Hippocampal formation (tissue), 2 donors: ENCODE measurements at places on chromosomes 6 and 20.

DNA sequence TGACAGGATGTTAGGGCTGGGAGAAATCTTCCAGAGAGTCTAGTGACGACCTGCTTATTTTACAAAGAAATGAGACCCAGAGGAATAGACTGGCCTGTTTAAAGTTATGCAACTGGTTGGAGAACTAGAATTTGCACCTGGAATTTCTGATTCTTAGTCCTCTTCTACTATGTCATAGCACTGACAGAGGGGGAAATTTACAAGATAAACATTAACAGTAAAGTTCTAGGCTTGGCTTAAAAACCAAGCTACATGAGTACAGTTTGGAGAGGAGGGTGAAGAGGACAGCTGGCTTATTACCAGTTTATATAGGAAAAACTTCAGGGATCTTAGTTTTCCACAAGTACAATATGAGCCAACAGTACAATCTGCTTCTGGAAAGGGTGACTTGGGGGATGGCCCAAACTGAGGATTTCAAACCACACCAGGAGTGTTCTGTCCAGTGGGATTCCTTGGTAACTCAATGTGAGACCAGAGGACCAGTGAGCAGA, 269.6 kb downstream of the CD109 start:
- DNase-seq = no peak

DNA sequence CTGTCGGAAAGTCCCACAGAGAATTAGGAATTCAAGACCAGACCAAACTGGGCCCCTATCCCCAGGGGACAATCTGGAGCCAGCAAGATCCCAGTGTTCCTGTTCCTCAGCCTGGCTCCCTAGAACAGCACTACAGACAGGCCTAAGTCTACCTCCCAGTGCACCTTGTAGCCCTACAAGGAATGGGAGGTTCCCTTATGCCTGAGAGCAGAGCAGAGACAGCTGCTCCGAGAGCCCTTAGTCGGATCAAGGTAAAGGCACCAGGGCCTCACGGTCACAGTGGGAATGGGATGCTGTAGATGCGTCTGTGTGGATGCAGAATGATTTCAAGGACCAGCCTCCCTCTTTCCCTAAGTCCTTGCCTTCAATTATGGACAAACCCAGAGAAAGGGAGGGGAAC, 204.5 kb upstream of the STXBP5 start:
- no peak for DNase-seq

GRCh38 chr20:916125-916799, at the start of gene ANGPT4:
TSS of gene ANGPT4 (minus strand) at chr20:916334. CDS start at chr20:916214, 120 bp downstream.
- DNase-seq = no peak

GRCh38 chr6:30830438-30830837, 53.9 kb upstream of the DDR1 start:
- DNase-seq = no peak

DNA sequence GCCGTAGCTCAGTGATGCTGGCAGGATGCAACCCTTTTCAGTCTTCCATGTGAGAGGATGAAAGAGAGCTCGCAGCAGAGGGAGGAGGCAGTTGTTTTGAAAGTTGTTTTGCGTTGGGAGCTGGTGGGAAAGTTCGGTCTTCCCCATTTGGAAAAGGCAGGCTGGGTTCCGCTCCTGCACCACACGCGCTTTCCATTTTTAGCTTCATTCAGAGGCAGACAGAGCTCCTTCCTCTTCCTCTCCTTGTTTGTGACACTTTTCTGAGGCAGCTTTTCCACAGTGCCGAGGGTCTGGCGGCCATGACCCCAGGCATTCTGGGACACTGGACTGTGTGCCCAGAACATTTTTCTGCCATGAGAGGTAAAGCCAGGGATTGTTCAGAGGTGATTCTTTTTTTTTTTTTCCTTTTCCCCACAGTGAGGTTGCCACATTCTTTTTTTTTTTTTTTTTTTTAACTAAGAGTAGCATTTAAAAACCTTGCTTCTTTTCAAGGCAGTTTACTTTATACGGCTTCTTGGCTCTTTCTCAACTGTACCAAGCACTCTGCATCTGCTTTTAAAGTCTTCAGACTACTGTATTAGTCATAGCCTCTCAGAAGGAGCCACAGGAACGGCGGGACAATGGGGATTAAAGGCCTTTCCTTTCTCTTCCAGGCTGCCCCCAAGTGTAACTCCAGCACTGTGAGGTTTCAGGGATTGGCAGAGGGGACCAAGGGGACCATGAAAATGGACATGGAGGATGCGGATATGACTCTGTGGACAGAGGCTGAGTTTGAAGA, 1.6 kb downstream of the PRDM1 start:
- DNase-seq = peak; percentile 29

- DNase-seq = no peak
Observed at GRCh38 chr6:34025861-34026260, 120.0 kb downstream of the GRM4 start.

DNA sequence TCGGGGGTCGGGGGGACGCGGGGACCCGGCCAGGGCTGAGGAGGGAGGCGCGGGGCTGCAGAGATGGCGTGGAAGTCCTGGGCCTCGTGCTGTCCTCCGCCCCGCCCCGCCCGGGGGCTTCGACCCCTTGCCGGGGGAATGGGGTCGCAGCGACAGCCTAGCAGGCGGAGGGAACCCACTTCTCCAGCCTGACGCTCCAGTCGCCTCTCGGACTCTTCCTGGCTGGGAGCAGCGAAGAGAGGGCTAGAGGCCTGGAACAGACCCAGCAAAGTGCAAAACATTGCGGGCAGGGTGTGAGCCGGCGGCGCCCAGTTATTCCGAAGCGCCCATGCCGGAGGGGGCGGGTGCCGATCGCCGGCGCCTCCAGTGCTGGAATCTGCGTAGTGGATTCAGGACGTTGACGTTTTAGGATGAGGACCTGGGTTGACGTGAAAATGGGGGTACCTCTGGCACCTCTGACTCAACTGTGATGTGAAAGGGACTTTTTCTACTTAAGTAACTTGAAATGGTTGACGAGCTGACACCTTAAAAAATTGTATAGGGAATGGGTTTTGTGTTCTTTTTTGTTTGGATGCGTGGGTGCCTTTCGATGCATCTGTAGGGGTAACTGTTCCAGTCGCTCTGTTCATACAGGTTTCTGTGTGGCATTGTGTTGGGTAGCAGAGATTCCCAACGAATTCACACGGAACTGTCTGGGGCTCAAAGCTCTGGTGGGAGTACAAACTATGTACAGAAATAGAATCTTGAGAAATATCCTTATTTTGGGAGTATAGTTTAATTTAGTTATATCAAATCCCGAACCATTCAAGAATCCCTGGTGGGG, 1.4 kb downstream of the SLC35F1 start:
- peak; percentile 17 for DNase-seq

DNA sequence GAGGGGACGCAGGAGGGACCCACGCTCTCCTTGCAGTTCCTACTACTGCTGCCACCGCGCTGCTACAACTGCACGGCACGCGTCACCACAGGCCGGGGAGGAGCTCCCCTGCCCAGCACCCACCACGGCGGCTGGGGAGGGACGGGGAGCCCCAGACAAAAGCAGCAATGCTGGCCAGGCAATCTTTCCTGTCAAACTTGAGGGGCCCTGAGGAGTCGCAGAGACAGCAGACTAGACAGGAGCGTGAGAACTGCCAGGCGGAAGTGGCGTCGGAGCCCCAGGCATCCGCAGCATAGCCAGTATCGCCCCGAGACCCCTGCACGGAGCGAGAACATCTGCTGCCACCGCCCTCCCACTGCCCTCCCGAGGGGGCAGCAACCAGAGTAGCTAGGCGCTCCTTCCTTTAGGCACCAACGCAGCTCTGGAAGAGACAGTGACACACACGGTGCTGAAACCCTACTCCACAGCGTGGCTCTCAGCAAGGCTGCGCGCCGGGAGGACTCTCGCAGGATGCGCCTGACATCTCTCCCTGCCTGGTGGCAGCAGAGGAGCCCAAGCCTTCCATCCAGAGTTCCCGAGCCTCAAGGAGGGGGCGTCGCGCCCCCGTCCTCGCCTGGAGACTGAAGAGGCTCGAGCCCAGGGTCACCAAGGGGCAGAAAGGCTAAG, 2.2 kb downstream of the TAF4 start:
- DNase-seq = no peak

DNA sequence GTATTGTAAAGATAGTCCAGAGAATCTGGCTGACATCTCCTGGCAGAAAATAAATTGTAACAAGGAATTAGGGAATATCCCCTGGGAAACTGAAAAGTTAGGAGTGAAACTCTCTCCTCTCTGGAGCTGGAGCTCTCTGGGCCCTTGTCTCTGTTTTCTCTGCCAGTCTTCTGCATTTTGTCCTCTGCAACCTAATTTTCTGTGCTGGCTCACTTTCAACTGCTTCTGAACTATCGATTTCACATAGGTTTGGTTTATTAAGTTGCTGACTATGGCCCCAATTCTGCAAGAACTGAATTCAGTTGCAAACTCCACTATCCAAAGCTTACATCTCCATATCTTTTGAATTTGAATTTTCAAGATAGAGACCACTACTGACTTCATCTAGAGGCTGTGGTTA, 9.3 kb downstream of the TCF21 start:
- DNase-seq = no peak

GRCh38 chr6:25972902-25973301, 10.3 kb downstream of the TRIM38 start:
- no peak for DNase-seq

- no peak for DNase-seq
Observed at GRCh38 chr6:3311826-3312225, 53.1 kb downstream of the PSMG4 start.

- DNase-seq = no peak
Observed at GRCh38 chr6:108528878-108529277, 31.8 kb upstream of the FOXO3 start.

- DNase-seq = no peak
Observed at GRCh38 chr6:1312203-1312472, 240 bp downstream of the FOXQ1 start.

GRCh38 chr20:47642624-47643023, 140.9 kb downstream of the NCOA3 start:
- DNase-seq = no peak

- DNase-seq = no peak
Observed at GRCh38 chr6:14017626-14018475, 93.1 kb downstream of the RNF182 start.

GRCh38 chr6:88587150-88587520, 376.3 kb downstream of the RNGTT start:
- no peak for DNase-seq

DNA sequence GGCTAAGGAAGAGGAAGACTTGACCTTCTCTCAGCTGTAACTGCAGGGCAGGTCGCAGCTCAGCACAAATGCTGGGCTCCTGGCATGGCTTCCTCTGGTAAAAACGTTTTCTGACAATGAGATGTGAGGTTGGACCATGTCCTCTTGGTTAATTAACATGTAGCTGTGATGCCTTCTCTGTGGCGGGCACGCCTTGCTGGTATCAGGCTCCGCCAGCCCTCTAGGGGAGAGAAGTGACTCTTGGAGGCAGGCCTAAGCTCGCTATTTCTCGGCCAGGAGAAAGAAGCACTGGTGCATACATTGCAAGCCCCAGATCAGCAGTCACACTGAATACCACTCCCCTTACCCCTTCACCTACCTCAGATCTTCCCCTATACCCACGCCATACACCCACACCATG, 65.0 kb downstream of the QRSL1 start:
- DNase-seq = no peak

GRCh38 chr6:167661552-167662044, 165.1 kb upstream of the AFDN start:
- no peak for DNase-seq

DNA sequence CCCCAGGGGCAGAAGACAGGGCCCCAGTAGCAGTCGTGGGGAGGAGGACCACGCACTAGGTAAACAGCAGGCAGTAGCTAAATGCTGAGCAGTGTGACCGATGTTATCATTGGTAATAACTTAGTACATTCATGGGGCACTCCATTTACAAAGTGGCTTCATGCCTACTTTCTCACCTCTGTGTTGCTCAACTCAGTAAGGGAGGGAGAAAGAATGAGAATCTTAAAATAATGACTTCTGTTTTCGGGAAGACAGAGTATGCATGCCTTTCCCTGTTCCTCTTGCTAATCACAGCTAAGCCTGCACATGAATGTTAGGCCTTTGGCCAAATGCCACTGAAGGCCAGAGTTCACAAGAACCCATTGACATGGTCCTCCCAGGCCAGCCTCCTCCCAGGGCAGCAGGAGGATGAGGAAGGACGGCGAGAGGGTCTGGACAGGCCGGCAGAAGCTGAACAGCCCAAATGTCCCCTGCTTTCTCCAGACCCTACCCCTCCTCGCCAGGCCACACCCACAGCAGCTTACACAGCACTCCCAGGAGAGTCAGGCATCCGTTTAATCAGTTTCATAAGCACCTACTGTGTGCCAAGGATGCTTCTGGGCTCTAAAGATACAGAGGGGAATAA, 183.4 kb downstream of the ANKRD60 start:
- DNase-seq = no peak

DNA sequence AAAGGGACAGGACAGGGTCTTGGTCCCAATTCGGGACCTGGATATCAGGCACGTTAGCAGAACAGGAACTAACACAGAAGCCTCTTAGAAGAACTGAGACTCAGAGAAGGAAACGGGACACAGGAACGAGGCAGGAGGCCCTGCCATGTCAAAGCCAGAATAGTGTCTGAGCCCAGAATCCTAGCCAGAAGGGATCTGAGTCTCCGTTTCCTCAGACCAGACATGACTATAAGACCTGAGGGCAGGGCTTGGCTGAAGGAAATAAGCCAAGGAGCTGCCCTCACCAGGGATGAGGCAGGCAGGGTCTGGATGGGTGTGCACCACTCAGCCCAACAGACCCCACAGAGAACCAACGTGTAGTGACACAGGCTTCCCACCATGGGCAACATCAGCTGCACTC, 40.3 kb downstream of the TRERF1 start:
- DNase-seq = no peak

DNA sequence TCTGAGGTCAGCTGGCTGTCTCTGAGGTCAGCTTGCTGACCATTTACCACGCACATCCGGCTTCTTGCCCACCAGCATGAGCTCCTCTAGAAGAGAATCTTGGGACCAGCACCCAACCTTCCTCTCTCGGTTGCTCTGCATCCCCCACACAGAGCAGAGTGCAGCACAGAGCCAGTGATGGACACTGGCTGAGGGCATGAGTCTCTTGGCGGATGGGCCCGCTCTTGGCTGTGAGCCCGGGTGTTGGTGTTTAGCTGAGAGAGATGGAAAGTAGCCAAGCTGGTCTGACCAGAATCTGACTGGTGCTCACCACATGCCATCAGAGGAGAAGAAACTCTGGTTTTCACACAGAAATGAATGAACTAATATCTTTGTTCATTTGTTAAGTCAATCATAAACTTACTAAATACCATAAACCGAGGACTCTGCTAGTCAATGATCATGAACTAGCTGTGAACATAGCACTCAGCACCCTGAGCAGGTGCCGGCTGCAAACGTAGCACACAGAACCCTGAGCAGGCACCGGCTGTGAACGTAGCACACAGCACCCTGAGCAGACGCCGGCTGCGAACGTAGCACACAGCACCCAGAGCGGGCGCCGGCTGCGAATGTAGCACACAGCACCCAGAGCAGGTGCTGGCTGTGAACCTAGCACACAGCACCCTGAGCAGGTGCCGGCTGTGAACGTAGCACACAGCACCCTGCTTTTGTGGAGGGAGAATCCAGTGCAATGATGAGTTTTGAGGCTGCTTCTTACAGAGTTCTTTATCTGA, 10.4 kb upstream of the THBS2 start:
- no peak for DNase-seq

DNA sequence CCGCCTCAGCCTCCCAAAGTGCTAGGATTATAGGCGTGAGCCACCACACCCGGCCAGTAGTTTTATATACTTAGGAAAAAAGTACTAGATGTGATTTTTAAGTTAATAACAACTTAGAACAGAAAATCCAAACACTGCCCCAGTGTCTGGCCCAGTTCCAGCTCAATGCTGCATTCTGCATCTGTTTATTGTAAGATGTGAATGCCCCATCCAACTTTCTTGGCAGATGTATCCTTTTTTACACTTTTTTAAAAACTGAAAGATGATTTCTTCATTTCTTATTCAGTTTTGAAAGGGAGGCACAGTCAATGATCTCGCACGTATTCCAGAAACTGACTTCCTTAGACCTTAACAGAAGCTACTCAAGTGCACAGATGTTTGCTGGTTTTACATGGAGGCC, 85.6 kb upstream of the SRSF6 start:
- DNase-seq = no peak
